Hematopoietic multipotent progenitor cell (in vitro differentiated cells): ENCODE measurements at places on chromosomes 6 and 20.

DNA sequence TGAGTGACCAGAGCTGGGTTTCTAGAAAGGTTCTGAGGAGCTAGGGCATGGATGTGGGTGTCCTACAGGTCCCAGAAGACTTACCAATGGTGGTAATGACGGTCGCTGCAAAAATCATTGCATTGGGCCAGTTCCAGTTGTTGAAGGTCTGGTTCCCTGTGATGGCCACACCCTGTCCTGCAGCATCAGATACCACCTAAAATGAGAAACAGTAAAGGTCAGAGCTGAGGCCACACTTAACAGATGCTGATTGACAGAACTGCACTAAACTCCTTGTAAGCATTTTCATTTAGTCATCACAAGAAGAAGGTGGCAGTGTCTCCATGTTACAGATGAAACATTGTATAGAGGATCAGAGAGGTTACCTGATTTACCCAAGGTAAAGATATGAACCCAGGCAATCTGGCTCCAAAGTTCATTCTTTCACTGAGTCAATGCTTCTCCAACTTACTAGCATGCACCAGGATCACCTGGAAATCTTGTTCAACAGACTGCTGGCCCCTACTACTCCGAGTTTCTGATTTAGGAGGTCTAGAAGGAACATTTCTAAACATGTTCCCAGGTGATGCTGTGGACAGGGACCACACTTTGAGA is 33.4 kb downstream of the KCNK5 start:
- no peak for DNase-seq

GRCh38 chr6:127539272-127539671 is 20.1 kb upstream of the MTCL3 start:
- DNase-seq: peak; percentile 57

DNA sequence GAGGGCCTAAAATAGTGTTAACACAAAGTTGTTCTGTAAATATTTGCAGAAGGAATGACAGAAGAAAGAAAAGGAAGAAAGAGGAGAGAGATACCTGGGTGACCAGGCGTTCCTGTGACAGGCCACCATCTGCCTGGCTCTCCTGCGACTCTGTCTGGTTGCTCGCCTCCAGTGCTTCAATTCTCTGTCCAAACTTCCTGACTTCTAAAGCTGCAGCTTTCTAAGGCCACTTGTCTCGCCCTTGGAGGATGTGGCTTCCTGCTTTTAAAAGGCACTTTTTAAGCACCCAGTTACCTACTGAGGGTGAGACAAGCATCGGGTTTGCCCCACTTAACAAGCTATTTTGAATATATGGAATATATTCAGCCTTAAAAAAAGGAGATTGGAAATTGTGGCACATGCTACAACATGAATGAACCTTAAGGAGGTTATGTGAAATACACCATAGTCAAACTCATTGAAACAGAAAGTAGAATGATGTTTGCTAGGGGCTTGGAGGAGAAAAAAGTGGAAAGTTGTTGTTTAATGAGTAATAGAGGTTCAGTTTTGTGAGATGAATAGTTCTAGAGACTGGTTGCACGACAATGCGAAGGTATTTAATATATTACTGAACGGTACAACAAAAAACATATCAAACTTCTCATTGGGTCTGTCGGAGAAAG is 32.8 kb downstream of the VIP start:
- no peak for DNase-seq

DNA sequence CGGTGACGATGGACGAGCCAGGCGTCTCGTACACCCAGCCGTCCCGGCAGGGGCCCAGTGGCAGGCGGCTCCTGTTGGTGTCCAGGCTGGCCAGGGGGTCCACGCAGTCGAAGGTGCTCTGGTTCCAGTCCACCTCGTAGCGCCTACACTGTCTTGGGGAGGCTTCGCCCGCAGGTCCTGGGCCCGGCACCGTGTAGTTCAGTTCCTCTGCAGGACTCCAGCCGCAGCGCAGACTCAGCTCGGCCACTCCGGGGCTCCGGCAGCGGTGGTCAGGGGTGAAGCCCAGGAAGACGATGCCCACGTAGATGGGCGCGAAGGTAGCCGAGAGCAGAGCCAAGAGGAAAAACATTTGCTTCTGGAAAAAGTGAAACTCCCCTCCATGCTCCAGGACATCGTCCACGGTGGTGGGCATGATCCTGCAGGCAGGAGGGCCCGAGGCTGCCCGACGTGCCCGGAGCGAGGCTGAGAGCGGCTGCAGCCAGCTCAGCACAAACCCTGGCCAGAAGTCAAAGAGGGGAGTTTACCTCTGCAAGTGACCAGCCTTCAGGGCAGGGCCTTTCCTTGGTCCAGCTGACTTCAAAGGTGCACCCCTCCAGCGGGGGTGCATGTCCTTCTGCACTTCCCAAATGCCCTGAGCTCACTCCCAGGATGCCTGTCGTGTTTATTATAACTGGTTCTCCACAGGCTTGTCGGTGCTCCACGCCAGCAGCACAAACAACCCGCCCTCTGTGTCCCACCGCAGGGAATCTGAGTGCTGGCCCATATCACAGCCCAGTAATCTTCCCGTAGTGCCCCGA is at the start of gene SLC22A2:
Gene SLC22A2, minus strand, starts transcription at position 476 of the 797 bp plus-strand sequence. Its CDS starts 64 bp downstream, at position 412.
- DNase-seq: no peak

GRCh38 chr6:1796706-1797529 is 187.2 kb downstream of the FOXC1 start:
- DNase-seq: no peak
